ENCODE measurements at places on chromosomes 1 and 21.

DNA sequence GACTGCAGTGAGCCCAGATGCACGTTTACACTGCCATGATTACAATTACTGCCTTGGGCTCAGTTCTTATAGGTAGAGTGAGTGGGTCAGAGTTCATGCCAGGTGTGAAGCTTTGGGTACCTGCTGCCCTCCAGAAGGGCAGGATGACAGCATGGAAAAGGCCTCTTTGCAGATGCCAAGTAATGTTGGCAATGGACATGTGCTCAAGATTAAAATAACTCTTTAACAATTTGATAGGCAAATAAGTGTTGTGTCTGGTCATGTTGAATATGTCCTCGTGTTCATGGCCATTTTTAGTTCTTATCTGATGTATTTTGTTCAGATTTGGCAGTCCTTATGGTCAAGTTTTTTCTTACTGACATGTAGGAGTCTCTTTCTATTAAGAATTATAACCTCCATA lies 34.8 kb downstream of the S100B start:
- DNase-seq, result no peak

DNA sequence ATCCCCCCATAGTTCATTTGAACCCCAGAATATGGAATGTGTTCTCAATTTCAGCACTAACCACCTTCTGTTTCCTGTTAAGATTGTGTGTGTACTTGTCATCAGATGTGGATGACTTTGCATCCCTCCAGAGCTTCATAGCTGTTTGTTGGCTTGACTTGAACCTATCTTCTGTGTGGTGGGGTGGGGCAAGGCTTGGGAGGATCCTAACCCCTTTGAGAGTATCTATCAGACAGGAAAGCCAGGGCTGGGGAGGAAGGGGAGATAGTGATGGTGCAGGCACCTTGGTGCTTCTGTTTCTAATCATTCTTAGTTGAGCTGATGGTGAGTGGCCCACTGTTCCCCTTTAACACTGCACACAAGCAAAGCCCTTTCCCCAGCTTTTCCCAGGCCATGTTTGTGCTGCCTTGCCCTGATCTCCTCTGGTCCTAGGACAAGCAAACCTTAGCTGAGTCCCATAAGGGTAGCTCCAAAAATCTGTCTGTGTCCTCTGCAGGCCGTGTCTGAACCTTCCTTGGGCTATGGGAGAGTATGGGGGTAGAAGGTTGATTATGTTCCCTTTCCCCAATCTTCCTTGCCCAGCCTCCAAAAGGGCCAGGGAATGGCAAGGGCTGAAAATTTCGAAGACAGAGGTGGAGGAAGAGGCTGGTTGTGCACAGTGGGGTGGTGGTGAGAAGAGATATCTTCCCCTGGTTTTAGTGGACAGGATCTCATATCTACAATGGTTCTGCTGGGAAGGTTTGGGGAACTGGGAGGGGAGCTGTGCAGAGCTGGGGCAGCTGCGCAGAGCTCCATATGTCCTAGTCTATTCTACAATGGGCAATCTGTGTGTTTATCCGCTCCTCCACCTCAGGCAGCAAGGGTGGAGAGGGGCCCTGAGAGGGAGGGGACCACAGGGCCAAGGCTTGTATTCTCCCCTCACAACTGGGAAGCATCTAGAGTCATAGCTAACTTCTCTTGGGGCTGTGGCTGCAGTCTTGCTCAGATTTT lies 1.4 kb downstream of the NHLH1 start:
- DNase-seq, result no peak

GRCh38 chr1:82139751-82140468 lies 339.2 kb downstream of the ADGRL2 start:
- no peak for DNase-seq

DNA sequence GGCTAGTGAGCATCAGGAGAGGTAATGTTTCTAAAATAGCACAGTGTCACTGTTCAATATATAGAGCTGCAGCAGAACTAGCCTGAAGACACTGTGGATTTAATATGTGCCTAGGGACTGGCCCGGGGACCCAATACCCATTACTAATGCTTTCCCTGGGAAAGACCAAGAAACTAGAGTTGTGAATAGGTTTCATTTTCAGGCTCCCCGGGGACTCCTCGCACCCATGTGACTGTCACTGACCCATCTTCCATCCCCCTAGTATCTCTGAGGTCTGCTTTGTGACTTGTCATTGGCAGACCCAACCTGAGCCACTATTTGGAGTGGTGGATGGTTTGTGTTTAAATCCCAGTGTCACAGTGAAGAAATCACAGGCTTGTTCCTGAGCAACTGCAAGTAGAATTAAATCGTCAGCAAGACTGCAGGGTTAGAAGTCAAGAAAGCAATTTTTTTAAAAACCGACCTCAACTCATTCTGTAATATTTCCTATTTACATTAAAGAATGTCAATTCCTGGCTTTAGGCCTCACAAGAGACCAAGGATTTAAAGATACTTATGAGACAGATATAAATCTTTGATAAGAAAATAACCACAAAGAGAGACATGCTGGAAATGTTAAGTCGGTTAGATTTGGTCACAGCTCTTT lies 130.0 kb upstream of the TNR start:
- DNase-seq, result no peak

- no peak for DNase-seq
Measured at GRCh38 chr1:78033797-78034172, 12.0 kb upstream of the GIPC2 start.

GRCh38 chr1:76075877-76076276 lies 1.3 kb downstream of the ST6GALNAC3 start:
- no peak for DNase-seq

GRCh38 chr21:21858502-21859334 lies 860.5 kb downstream of the NCAM2 start:
- DNase-seq, result no peak

DNA sequence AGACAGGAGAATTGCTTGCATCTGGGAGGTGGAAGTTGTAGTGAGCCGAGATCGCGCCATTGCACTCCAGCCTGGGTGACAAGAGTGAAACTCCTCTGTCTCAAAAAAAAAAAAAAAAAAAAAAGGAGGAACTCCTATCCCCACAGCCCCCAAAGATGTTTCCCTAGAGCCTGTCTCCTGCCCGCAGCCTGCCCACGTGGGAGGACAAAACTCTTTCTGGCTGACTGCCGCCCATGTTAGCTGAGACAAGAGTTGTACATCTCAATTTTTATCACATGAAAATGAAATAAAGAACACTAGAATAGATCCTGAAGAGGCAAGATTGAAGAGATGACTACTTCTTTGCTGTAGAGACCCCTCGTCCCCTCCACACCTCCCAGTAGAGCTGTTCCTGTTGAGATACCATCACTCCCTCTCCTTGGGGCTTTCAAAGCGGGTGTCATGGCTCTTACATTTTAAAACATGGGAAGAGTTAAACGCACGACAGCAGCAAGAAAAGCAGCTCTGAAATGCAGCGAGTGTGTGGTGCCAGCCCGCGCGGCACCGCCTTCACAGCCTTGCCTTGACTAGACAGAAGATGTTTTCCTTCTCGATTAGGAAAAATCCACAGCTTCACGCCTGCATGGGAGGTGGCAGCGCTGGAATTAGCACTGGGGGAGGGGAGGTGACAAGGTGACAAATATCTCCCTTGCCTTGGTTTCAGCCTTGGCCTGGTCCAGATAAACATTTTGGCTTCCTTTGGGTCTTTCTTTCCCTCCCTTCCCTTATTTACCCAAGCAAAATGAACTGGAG lies 253.4 kb upstream of the CSF3R start:
- DNase-seq, result no peak

- no peak for DNase-seq
Measured at GRCh38 chr21:28444557-28444956, 548.1 kb downstream of the LTN1 start.

DNA sequence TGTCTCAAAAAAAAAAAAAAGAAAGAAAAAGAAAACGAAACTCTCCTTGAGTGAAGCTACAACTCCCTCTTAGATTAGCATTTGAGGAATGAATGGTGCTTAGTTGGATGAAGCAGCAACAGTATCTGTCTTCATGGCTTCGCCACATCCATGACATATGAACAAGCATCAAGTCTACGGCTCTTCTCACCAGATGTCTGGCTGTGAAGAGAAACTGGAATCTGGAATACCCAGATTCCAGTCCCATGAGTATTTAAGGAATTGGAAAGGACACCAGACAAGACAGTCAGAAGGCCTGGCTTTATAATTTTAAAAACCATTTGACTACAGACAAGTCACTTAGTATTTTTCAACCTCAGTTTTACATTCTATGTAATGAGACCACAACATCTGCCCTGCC lies 38.0 kb upstream of the TADA1 start:
- DNase-seq, result no peak

GRCh38 chr21:39120876-39121599 lies 62.2 kb downstream of the PSMG1 start:
- no peak for DNase-seq

DNA sequence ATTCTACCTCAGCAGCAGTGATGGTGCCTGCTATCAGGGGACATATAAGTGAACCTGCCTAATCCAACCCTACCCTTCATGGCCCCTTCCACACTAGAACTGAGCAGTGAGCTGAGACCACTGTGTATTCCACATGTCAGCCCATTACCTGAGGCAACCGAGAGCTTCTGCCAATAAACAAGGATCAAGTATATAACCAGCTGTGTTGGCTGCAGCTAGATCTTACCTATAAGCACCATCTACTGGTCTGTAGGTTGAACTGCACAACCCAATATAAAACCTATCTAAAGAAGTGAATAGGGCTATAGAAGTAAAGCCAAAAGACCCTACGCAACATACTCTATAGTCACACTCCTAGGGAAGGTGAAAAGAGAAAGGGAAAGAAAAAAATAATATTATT lies 376.9 kb downstream of the HHIPL2 start:
- no peak for DNase-seq

- no peak for DNase-seq
Measured at GRCh38 chr1:214026985-214027384, 39.2 kb downstream of the PROX1 start.

DNA sequence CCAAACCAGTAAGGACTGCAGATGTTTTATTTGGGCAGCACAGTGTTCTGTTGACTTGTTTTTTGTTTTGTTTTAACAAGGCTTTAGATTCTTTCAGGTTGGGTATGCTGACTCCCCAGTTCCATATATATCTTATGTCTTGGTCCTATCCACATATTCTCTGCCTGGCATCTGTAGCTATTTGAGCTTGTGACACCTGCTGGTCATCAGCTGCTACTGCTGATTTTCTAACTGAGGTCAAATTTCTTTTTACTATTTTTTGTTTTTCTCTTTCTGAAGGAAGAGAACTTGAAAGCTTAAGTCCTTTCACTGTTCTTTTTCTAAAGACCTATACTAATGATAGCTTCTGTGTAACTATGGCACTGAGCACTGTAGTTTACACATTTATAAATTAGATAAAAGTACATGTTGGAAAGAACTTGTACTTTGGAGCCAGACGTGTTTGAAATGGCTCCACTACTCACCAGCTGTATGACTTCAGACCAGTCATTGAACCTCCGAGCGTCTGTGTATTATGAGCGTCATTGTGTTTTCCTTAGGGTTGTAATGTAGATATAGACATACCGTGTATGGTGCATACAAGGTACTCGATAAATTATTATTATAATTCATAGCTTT lies 109.4 kb downstream of the NRDC start:
- DNase-seq, result no peak

- DNase-seq, result no peak
Measured at GRCh38 chr1:16969651-16970050, 10.8 kb downstream of the MFAP2 start.

- no peak for DNase-seq
Measured at GRCh38 chr21:42038826-42039425, 28.8 kb upstream of the ZBTB21 start.

DNA sequence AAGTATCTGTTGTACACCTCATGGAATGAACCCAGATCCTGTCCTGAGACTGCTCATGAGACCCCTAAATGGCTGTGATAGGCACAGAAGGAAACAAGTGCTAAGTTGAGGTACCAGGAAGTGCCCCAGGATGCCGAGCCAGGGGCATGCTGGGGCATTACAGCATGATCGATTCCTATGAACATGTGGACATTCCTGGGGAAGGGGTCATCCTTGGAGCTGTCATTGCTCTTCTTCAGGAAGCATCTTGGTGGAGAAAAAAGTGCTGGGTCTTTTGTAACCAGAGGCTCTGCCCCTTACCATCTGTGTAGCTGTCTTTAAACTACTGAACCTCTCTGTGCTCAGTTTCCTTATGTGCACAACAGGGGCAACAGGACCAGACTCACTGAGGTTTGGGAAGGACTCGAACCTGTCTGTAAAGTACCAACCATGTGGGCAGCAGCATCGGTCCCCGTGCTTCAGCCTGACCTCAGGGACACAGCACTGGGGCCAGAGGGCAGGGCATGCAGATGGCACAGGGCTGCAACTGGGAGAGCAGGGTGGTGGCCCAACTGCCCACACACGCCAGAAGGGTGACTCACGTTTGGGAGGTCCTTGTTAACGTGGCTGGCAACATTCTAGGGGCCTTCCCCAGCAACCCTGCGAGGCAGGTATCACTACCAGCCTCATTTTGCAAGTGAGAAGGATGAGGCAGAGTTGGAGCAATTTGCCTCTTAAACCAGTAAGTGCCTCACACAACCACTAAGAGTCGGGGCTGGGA lies 142.3 kb upstream of the EDN2 start:
- no peak for DNase-seq

- DNase-seq, result no peak
Measured at GRCh38 chr1:6976044-6976375, 190.8 kb downstream of the CAMTA1 start.

- no peak for DNase-seq
Measured at GRCh38 chr1:7223334-7224080, 438.3 kb downstream of the CAMTA1 start.

- no peak for DNase-seq
Measured at GRCh38 chr1:94852788-94853187, 32.6 kb downstream of the SLC44A3 start.

DNA sequence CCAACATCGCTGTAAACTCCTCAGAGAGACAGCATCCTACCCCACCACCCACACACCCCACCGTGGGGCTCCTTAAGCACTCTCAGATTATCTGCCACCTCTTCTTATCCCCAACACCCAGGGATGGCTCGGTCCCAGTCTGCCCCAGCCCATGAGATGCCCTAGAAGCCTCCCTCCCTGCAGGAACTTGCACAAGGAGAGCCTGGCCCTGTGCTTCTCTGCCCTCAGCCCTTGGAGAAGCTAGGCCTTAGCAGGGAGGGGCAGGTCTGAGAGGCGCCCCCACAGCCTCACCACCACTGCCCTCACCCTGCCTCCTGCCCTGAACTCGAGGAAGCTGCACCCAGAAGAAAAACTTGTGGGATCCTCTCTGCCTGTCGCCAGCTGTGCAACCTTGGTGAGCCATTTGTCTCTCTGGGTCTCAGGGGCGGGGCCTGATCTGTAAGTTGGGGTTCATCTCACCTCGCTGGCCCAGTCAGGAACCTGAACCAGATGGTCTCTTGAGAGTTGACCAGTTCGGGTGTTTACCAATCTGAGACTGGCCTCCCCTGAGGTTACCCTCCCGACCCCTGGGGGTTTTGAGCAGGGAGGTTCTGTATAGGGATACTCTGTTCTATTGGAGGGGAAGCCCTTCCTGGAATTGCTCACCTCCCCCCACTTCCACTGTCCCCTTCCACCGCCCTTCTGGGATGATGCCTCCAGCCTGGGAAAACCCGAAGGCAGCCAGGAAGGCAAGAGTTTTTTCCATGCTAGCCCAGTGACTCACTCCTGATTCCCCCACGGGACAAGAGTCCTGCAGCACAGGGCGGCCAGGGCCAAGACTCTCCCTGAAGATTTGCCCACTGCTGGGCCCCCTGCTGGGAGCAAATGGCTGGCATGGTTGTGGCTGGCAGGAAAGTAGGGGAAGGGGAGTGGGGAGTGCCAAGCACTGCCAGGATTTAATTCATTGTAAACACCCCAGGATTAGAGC lies at the start of gene S100A3:
S100A3 (minus strand) TSS at position 537 of the 967 bp plus-strand sequence. CDS start 773 bp downstream, outside the sequence.
- DNase-seq, result no peak

All from activated naive CD4-positive, alpha-beta T cell (primary cell).